ENCODE measurements at places on chromosomes 12 and 14.

GRCh38 chr12:96303653-96304052 is 96.6 kb downstream of the CDK17 start:
- DNase-seq, result no peak

DNA sequence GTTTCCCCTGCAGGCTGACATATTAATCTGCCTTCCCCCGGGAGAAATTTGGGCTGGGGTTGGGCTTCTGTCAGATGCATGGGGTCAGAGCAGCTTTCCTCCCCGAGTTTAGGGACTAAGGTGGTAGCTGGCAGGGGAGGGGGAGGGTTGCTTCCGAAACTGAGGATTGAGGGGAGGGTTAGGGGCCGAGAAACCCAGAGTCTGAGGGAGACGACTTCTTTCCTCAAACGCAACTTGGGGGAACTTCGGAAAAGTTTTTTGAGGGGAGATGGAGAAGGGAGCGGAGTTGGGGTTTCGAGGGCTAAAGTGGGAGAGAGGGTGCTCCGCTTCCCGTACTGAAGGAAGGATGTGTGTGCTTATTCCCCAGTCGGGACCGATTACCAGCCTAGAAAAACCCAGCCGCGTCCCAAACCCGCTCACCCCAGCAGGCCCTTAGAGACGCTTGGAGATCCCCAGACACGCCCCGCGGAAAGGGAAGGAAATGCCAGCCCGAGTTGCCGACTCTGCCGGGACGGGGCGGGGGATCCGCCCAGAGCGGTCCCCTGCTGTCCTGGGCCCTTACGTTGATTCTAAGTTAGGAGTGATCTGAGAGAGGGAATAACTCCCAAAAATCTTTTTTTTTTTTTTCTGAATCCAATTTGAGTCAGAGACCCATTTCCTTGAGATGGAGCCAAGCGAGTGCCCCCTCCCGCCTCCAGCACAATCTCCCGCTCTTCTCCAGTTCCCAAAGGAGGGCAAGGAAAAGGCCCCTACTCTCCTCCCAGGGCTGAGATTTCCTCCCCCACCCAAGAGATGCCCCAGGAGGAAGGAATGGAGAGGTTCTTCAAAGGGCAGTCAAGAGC is 61.9 kb downstream of the SMUG1 start:
- no peak for DNase-seq

- no peak for DNase-seq
Measured at GRCh38 chr14:38238332-38238731, 17.6 kb downstream of the CLEC14A start.

DNA sequence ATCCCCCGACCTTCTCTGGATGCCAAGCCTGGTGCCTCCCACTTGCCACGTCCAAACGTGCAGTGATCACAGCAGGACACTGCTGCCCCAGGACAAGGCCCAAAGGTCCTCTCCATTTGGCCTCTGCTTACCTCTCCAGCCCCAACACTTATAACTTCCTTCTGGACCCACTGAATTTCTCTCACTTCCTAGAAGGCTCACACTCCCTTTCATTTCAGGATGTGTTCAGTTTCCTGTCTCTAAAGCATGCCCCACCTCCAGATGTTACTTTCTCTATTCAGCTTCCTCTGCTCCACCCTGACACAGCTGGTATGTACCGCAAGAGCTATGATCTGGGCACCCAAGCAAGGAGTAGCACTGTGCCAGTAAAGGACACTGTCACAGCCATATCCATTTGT is 33.0 kb downstream of the CDKL1 start:
- DNase-seq, result peak; percentile 35

DNA sequence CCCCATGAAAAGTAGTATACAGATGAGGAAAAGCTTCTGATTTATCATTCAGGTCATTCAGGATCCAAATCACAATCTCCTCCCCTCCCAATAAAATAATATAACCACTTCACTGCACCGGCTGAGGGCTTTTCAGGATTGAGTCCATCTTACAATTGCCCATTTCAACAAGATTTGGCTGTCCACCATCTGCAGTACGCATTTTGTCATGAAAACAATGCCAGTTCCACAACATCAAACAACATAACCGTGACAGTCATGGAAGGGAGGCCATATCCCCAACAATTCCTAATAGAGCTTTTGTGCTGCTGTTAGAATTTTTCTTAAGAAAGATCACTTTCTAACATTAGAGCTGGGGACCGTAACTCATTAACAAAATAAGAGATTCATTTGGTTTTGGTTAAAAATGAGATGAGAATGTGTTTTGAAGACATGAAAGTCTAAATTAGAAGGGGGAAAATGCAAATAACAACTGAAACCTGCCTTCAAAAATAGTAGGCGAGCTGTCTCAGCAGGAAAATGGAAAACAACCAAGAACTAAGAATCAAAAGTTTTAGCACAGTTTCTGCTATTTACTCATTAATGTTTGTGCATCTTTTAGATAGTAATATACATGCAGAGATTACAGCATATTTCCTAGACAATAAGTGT is 38.3 kb upstream of the TMTC2 start:
- DNase-seq, result no peak

- DNase-seq, result no peak
Measured at GRCh38 chr12:65232476-65233077, 45.9 kb upstream of the MSRB3 start.

DNA sequence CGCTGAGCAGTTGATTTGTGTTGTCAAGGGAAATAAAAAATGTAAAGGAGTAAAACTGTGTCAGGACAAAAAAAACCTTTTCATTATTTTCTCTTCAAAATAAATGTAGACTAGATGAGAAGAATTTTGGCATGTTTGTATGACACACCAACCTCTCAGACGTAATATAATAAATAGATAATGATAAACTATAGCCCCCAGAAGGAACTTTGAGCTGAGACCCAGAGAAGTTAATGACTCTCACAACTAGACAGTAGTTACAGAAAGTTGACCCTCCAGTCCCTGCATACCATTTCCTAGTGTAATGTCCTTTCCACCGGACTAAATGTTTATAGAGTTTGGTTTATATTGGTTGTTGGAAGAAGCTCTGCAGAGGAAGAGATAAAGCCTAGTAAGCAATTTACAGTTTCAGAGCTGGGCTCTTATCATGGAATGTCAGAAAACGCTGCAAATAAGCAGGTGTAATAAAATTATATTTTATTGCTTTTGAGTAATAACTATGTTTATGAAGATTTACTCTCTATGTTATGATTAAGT is 97.3 kb downstream of the TRHDE start:
- no peak for DNase-seq

GRCh38 chr12:122860040-122860853 is 25.0 kb downstream of the HIP1R start:
- DNase-seq, result peak; percentile 80

GRCh38 chr12:48334808-48335207 is 15.9 kb downstream of the ZNF641 start:
- peak; percentile 26 for DNase-seq

GRCh38 chr12:19018302-19018970 is 111.1 kb upstream of the PLEKHA5 start:
- DNase-seq, result no peak

DNA sequence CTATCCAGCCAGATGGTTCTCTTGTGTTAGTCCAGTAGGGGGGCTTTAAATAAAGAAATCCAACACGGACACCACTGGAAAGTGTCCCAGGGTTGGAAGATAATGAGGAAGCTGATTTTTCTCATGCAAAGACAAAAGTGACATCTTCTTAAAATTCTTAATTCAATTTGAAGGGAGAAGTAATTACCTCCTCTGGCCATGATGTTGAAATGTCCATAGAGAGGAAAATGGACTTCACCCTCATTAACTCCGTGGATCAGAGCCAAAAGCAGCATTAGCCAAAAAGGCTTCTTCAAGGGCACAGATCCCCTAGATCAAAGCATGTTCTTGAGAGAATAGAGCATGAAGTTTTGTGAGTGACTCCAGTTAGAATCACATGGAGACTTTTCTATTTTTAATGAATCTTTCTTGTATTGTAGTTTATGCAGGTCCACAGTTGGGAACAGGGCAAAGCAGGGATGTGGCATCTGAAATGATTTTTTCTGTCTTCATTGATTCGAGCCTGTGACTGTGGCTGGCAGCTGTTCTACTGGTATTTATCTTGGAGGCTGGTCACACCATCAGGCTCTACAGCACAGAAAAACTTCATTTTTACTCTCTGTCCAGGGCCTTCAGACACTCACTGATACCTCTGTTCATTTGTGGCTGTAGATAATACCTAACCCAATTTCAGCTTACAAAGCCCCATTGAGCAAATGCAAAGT is 1002.5 kb downstream of the AACS start:
- no peak for DNase-seq

DNA sequence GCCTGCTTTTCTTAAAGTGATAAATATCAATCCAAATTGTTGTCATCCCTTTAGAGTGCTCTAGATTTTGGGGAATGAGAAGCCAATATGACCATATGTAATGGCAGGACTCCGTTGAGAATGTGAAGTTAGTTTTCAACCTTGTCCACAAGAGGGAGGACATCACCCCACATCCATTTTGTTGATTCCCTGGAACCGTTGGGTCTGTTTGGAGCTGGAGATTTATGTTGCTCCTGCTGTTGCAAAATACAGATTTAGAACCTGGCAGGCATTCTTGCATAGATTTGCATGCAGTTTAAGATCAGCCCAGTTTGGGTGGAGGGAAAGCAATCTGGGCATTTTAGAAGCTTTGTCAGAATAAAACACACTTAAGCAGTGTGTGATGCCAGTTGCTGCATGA is 620.1 kb downstream of the NRXN3 start:
- DNase-seq, result no peak

GRCh38 chr14:71658261-71658860 is 273.9 kb upstream of the RGS6 start:
- DNase-seq, result no peak

- DNase-seq, result no peak
Measured at GRCh38 chr14:21912367-21912766, 238.7 kb upstream of the OR4E1 start.

GRCh38 chr12:104727726-104728465 is 230.2 kb downstream of the SLC41A2 start:
- DNase-seq, result no peak

GRCh38 chr14:68450391-68451120 is 342.3 kb downstream of the ZFP36L1 start:
- no peak for DNase-seq

GRCh38 chr14:32404784-32405573 is 75.9 kb downstream of the AKAP6 start:
- DNase-seq, result no peak

Data from stimulated activated CD4-positive, alpha-beta T cell treated with anti-CD3 and anti-CD28 coated beads, Interleukin-1b, Interleukin-23, amount 100 ng/mL, for 48 hours (primary cell).